ENCODE measurements at places on chromosomes 16 and 17. TPM values are rescaled to one million over a fixed set of nuclear protein-coding genes. Genes with fewer than 3 reads are reported as not detected.

The PLXDC1 gene
- total RNA-seq, result not detected

The MFAP4 gene
- not detected for total RNA-seq

The NACA2 gene
- not detected for total RNA-seq

The P2RX1 gene
- not detected for total RNA-seq

DNA sequence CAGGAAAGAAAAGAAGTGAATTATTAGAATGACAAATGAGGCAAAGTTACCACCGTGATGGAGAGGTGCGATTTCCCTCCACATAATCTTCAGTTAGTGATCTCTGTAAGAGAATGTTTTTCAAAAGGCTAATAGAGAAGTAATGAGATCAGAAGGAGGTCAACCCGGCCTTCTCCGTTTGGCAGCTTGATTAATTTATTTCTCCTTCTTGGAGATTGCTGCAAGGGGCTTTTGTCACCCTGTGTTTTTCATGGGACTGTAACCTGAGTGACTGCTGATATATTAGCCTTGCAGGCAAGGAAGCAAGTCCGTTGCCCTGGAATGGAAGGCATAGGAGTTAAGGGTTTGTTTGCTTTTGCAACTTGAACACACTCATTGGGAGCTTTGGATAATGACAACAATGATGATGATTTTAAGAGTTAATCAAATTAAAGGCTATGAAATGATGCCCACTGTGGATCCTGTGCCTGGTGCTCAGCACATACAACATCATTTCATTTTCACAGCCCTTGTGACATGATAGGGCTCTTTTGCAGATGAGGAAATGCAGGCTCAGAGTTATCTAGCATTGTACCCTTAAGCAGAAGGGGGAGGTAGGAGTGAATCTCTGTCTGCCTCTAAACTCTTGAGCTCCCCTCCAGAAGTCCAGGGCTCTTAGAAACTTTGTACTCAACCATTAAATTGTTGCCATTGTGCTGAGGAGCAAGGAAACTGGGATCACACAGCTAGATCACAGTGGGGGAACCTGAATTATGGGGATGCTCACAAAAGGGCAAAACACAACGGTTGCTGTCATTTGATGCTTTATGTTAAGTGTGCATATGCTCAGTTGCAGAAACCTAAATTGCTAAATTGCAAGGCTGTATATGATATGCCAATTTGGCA, 226.3 kb downstream of the WWOX start:
- no peak for DNase-seq

The TNFRSF17 gene
- total RNA-seq, result not detected

- DNase-seq, result peak; percentile 58
Measured at GRCh38 chr16:56357241-56357764, 68.0 kb downstream of the AMFR start.

The CDH5 gene
- total RNA-seq, result 713 TPM

GRCh38 chr16:54353097-54353496, 66.5 kb upstream of the IRX3 start:
- no peak for DNase-seq

The DNAH17 gene
- 0.51 TPM for total RNA-seq

The SYCE1L gene
- total RNA-seq, result 3.4 TPM

The AURKB gene
- 15.3 TPM for total RNA-seq

The TLCD2 gene
- 1.8 TPM for total RNA-seq

The CBX4 gene
- 11.1 TPM for total RNA-seq

The MYH1 gene
- total RNA-seq, result not detected

The KRT28 gene
- not detected for total RNA-seq

DNA sequence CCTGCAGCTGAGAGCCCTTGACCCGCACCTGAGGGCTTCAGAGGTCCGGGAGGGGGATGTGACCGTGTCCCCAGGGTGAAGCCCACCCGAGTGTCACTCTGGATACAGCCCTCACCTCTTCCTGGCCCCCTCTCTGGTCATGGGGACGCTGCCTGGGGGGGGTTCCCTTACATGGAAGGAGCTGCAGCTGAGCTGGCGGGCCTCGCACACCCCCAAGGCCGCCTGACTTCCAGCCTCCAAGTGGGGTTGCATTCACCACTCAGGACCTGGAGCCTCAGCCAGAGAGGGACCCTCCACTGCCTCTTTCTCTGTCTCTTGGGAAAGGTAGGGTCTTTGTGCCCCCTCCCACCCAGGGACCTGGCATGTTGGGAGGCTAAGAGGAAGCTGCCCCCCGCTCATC, 284.6 kb downstream of the SEC14L1 start:
- DNase-seq, result no peak

The SHISA6 gene
- total RNA-seq, result not detected

The IL32 gene
- total RNA-seq, result 133 TPM

The C1QTNF1 gene
- 14.6 TPM for total RNA-seq

GRCh38 chr17:43400943-43401717, 2.3 kb downstream of the ARL4D start:
- DNase-seq, result no peak

The NSRP1 gene
- 10.6 TPM for total RNA-seq

GRCh38 chr17:63573634-63574033, 23.4 kb downstream of the DCAF7 start:
- DNase-seq, result peak; percentile 21

DNA sequence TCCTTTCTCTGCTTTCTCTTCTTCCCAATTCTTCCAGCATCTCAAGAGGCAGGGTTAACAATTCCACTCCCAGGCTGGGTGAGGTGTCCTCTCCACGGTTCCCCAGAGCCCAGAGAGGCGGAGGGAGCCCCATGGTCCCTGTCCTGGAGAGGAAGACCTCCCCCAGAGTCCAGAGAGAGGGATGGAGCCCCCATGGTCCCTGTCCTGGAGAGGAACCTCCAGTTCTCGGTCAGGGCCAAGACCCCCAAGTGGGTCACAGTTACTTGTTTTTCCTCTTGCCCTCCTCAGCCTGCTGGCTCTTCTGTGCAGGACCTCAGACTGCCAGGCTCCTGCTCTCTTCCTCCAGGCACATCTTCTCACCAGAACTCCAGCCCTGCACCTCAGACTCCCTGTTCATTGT, 135.2 kb downstream of the RPTOR start:
- no peak for DNase-seq

DNA sequence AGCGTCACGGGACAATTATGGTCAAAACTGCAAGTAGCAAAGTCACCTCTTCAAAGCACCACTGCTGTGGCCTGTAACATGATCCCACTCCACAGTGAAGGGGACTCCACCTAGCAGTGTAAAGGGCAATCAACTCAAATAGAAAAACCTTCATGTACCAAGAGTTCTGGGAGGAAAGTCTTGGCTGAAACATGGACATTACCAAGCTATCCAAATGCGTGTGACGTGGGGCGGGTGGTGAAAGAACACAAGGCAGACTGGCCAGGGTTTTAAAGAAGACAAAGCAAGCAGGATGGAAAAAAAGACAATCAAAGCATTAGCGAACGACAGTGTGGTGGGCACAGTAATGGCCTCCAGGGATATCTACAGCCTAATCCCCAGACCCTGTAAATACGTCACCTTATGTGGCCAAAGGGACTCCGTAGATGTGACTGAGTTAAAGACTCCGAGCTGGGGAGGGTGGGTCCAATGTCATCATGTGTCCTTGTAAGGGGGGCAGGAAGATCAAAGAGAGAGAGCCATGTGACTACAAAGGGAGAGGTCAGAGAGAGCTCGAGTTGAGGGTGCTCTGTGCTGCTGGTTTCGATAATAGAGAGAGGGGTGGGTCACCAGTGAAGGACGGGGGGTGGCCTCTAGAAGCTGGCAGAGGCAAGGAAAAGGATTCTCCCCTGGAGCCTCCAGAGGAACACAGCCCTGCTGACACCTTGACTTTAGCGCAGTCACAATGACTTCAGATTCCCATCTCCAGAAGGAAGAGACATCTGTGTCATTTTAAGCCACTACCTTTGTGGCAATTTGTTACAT, 6.0 kb downstream of the HSDL1 start:
- DNase-seq, result peak; percentile 52

GRCh38 chr17:58568044-58568799, 53.8 kb upstream of the MTMR4 start:
- DNase-seq, result no peak

Data from dermis blood vessel endothelial cell (primary cell).